A549 treated with Mapracorat at 1 μM for 4 hours (cell line): ENCODE measurements at places on chromosomes 6 and 20. TPM values are rescaled to one million over a fixed set of nuclear protein-coding genes. Genes with fewer than 3 reads are reported as not detected.

PYGB gene
- 281 to 362 TPM (median 342 TPM) in 5 replicates for total RNA-seq

RAET1G gene
- total RNA-seq, result 6.8 to 11.2 TPM (median 9.3 TPM) in 5 replicates

SLC35D3 gene
- 0.05 to 0.14 TPM (median 0.12 TPM) in 3 of 5 replicates, not detected in the others for total RNA-seq

DDX43 gene
- not detected in 5 replicates for total RNA-seq

DACT2 gene
- total RNA-seq, result 0.04 to 0.14 TPM (median 0.08 TPM) in 5 replicates

TAAR8 gene
- total RNA-seq, result not detected in 5 replicates

GTSF1L gene
- not detected in 5 replicates for total RNA-seq

TOMM6 gene
- total RNA-seq, result 279 to 317 TPM (median 304 TPM) in 5 replicates

RAMACL gene
- 0.07 to 0.27 TPM (median 0.12 TPM) in 5 replicates for total RNA-seq

PSORS1C2 gene
- not detected in 5 replicates for total RNA-seq

RIPPLY2 gene
- total RNA-seq, result 0.13 to 0.99 TPM (median 0.31 TPM) in 4 of 5 replicates, not detected in the other
